ENCODE measurements at places on chromosomes 5 and 9.

DNA sequence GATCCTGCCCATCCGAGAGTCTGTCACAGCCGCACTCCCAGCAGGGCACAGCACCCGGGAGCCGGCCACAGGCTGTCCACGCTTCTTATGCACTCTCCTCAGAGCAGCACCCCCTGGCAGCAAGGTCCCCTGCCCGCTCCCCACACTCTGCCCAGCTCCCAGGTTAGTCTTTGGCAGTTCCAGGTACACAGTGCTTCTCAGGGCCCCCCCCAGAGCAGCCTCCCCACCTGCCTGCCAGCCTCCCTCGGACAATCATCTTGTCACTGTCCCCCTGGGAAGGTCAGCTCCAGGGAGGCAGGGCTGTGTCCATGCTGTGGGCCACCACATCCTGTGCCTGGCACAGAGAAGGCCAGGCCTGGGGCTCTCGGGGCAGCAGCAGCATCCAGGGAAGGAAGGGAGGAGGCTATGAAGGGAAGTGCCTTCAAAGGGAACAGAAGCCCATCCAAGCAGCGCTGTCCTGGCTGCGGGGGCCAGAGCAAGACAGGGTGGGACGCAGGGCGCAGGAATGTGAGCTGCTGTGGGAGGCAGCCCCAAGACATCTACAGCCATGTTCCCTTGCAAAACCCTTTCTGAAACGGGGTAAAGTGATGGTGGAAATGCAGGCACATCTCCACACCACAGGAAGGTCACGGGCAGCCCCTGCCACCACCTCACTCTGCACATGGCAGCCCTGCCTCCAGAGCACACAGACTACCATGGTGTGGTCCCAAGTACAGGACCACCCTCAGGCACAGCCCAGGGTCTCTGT lies 68.6 kb upstream of the ADAMTS2 start:
- no peak for DNase-seq

GRCh38 chr5:107570805-107571531 lies 99.8 kb downstream of the EFNA5 start:
- no peak for DNase-seq

DNA sequence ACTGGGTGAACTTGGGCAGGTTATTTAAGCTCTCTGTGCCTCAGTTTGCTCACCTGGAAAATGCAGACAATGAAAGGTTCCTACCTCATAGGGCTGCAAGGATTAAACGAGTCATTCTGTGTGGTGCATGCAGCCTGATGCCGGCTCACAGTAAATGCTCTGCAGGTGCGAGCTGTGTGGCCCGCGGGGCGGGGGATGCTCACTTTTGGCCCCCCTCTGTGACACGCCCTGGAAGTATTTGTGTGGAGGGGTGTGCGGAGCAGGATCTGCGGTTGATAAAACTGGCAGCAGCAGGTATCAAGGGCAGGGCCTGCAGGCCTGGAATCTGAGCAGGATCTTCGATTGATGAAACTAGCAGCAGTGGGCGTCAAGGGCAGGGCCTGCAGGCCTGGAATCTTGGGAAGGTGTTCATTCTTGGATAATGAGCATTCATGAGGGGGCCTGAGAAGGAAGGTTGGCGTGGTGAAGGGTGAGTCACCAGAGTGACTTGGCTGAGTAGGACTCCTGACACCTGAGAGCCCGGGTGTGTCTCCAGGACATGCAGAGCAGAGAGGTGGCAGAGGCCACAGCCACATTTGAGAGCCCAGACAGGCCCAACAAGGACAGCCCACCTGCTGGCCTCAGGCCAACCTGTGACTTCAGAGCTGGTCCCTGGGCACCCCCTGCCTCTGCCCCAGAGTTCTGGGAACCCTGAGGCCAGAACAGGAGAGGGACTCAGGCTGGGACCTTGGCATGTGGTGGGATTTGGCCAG lies 11.9 kb downstream of the UNC5A start:
- no peak for DNase-seq

- DNase-seq = no peak
Measured at GRCh38 chr9:73153793-73154227, 2.1 kb downstream of the ANXA1 start.

DNA sequence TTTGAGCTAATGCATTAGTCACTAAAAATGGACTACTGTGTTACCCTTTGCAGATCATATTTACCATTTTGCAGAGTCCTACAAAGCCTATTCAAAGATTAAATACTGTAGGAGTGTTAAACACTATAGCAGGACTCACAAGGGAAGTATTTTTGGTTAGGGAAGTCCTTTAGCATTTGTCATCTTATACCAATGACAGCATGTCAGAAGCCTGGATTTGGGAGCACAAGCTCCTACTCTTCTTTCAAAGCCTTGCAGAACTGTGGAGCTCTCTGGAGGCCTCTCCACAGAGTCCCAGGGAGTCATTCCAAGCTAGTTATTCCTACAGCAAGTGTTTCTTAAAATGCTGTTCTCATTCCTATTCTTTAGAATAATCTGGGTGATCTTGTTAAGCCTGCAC lies 288.8 kb downstream of the PIK3R1 start:
- no peak for DNase-seq

DNA sequence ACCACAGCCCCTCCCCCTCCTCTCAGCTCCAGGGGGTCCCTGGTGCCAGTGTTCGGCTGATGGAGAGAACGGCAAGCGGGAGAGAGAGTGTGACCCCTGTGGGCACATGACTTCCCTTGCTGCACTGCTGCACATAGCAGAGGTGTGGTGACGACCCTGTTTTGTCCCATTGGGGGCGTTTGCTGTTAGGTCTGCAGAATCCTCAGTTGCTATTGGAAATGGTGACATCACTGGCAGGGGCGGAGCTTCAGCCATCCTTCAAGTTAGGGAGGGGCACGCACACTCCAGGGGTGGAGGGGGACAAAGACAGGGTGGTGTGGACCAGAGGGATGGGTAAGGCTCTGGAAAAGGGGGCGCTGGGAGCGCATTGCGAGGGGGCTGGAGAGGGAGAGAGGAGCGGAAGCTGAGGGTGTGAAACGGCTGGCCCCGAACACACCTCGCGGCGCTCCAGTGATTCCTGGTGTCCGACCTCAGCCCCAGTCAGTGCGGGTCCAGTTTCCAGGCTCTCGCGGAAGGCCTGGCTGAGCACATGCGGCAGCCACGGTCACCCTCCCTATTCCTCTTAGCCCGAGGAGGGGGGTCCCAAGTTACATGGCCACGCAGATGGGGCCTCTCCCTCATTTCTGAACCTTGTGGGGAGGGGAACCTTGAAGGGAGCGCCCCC lies 764 bp upstream of the GRIN1 start:
- no peak for DNase-seq

DNA sequence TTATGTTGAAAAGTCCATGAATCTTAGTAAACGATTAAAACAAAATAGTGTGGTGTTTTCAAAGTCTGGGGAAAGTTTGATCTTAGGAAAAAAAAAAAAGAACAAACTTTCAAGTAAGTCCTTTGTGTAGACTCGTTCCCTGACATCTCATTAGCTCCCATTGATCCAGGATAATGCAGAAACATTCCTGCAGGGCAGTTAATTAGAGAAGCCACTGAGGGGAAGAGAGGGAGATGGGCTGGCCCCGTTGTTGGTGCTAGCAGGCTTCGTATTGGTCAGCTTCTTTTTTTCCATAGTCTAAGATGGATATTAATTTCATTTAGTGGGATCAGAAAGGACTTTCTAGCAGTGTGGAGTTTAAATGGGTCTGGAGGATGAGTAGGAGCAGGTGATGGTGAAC lies 340.2 kb downstream of the DRD1 start:
- no peak for DNase-seq

- DNase-seq = no peak
Measured at GRCh38 chr5:59326596-59326995, 566.9 kb downstream of the PDE4D start.

DNA sequence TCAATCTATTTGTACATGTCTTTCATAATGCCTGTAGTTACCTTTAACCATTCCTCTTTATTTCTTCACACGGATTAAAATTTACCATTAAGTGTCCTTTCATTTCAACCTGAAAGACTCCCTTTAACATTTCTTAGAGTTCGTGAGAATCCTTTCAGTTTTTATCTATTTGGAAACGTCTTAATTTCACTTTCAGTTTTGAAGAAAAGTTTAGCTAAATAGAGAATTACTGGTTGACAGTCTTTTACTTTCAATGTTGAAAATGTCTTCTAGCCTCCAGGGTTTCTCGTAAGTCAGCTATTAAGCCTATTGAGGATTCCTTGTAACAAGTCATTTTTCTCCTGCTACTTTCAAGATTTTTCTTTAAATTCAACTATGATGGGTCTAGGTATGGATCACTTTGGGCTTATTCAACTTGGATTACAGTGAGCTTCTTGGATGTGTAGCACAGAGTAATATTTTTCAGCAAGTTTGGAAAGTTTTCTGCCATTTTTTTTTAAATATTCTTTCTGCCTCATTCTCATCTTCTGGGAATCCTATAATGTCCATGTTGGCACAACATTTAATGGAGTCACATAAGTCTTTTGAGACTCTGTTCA lies 48.5 kb downstream of the RFX3 start:
- no peak for DNase-seq

DNA sequence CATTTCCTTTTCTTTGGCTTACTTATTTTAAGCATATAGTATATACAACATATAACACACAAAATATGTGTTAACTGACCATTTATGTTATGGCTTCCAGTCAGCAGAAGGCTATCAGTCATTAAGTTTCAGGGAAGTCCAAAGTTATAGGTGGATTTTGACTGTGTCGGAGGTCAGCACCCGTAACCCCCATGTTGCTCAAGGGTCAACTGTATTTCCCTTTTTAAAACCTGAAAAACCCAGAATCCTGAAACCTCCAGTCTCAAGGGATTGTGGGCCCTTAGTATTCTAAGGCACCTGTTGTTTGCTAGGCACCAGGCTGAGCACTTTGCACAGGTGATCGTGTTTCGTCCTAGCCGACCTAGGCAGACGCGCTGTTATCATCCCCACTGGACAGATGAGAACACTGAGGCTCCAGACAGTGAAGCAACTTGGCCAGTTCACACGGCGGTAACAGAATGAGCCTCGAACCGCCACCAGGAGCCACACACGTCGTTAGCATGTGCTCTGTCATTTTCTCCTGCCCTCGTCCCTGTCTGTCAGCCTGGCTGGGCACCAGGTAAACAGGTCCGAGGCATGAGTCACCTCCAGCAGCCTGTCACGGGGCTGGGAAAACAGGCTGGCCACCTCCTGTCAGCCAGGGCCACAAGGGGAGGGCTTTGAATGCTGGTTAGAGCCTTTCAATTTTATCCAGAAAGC lies 39.9 kb downstream of the DUSP1 start:
- no peak for DNase-seq
